ENCODE measurements at places on chromosomes 6 and 20. TPM values are rescaled to one million over a fixed set of nuclear protein-coding genes. Genes with fewer than 3 reads are reported as not detected.

GRCh38 chr6:114169763-114170162 lies 173.1 kb downstream of the HS3ST5 start:
- no peak for DNase-seq

- no peak for DNase-seq
These were observed 779 bp upstream of the KCNG1 start for GRCh38 chr20:51023617-51024155.

DNA sequence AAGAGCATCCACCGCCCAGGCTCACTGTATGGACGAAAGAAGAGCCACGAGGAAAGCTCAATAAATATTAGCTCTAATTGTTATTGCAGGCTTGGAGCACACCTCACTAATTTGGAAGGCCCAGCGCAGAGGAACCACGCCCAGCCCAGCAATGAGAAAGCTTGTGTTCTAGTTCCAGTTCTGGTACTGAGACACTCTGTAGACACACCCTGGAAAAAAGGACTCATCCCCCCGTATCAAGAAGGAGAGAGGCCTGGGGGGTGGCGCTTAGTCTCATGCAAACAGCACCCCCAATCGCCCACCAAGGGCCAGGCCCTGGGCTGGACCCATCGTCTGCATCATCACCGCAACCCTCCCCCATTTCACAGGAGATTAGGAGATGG lies 156.9 kb downstream of the BMP7 start:
- DNase-seq: no peak

Gene CRISP3
- total RNA-seq: not detected

DNA sequence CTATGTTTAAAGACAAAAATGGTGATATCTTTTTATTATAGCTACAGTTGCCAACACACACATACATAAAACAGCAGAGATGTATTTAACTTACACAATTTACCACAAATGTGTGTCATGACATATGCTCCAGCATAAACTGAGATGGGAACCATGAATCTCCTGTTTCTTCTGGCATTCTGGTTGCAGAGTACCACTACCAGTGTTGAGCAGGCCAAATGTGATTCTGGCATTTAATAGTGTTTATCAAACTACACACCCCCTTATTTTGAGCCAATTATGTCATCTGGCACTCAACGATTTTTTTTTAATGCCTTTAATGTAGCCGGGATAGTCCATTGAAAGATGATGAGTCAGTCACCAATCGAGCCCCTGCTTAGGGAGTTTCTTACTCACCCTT lies 59.0 kb upstream of the TPD52L1 start:
- DNase-seq: no peak

Gene KPNA5
- total RNA-seq: 5.8 TPM

GRCh38 chr20:56715309-56715708 lies 86.2 kb downstream of the TFAP2C start:
- no peak for DNase-seq

Gene ELOVL2
- 1.3 TPM for total RNA-seq

Gene TRIM40
- not detected for total RNA-seq

- DNase-seq: no peak
These were observed 51.3 kb upstream of the FOXC1 start for GRCh38 chr6:1558388-1558787.

- no peak for DNase-seq
These were observed 54.6 kb downstream of the PCSK2 start for GRCh38 chr20:17281478-17281877.

DNA sequence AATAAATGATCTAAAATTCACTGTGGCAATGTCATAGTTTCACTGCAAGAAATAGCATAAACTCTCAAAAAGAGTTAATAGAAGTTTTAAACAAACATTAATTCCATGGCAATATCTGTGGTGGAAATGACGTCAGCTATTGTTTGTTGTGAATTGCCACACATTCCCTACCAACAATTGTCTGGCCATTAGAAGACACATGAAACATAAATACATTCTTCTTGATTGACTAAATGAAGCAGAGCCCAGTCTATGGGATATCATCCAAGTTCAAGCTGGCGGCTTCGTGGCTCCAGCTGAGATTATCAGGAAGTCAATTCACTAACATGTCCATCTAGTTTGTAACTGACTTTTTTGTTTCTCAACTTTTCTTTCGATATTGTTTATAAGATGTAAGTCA lies 369.0 kb downstream of the ARHGAP18 start:
- no peak for DNase-seq

- DNase-seq: no peak
These were observed 30.0 kb downstream of the SLC22A3 start for GRCh38 chr6:160378218-160378617.

Gene HLA-DPB1
- total RNA-seq: 120 TPM

Gene FBXO9
- total RNA-seq: 42.6 TPM

DNA sequence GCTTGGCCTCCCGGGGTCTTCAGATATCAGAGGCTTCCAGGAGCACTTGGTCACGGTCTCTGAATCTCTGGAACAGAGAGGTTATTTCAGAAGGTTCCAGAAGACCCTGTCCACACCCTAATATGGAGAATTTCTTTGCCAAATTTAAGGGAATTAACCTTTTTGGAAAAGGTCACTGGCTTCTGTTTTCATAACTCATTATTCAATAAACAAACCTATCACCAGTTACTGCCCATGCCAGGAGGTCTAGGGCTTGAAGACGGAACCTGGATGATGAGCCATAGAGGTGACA lies 507 bp upstream of the CST4 start:
- DNase-seq: no peak

Gene TRPC4AP
- total RNA-seq: 80.2 TPM

Gene MAK
- 1.3 TPM for total RNA-seq

- DNase-seq: no peak
These were observed 12.6 kb upstream of the BTN1A1 start for GRCh38 chr6:26487466-26487865.

- DNase-seq: no peak
These were observed 25.9 kb upstream of the B3GAT2 start for GRCh38 chr6:70982747-70983146.

Gene ARFGEF3
- total RNA-seq: 6.0 TPM

DNA sequence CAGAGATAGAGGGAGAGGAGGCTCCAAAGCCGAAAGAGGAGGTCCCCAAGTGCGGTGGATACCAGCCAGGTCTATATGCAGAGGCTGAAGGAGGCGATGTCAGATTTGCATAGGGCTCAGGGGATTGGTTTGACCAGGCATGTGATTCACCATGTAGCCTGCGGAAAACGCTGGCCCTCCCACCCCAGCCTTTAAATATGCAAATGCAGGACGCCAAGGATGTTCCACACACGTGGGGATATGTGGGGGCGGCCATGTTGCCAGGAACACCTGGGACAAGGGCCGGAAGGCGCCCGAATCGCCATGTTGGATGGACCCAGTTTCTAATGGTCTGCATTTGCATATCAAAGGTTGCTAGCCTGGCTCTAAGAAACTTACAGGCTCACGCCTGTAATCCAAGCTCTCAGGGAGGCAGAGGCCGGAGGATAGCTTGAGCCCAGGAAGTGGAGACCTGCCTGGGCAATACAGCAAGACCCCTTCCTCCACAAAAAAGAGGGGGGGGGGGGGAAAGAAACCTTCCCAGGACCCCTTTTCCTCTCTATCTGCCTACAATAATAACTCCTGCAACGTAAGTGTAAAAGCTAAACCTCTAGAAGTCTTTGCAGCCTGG lies 110.5 kb downstream of the TULP4 start:
- DNase-seq: no peak

DNA sequence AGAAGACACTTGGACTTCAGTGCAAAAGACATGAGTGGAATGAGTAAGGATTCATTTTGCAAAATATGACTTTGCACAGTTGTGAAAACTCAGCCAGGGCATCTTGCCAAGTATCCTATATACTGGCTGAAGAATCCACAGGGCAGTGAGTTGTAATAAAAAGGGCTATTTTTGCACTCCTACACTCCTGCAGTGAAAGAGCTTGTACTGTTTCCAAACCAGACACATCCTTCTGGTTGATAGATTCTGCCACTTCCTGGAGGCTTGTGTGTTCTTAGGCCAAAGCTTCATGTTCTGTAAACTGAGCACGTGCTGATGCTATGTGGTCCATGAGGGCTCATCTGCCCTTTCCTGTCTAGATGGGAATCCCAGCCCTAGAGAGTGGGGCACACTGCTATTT lies 34.9 kb downstream of the GMPR start:
- no peak for DNase-seq

DNA sequence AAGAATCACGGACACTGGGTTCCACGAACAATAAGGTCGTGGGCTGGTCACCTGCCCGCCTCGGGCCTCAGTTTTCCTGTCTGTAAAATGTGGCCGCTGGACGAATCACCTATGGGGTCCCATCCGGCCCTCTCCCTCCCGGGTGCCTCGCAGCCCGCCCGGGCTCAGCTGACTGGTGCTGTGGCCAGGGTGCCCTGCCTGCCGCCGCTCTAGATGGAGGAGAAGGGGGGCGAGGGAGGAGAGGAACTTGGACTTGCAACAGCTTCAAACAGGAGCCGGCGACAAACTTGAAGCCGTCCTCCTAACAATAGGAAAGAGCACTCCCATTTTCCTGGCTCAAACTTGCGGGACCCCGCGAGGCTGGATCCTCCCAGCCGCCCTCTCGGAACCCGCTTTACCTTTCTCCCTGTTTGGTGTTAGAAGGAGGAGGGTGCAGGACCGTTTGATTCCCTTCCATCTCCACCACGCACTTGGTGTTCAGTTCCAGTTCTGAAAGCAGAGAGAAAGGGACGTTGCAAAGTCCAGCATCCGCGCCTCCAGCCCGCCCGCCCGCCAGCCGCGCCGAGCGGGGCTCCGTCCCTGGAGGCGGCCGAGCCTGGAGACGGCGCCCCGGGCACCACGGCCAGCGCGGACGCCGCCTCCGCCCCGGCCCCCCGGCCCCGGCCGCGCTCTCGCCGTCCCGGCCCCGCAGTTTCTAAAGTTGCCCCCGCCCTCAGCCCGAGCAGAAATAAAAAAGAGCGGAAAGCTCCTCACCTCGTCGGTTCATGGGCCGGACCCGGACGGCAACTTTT lies 584 bp downstream of the KIF13A start:
- DNase-seq: no peak

DNA sequence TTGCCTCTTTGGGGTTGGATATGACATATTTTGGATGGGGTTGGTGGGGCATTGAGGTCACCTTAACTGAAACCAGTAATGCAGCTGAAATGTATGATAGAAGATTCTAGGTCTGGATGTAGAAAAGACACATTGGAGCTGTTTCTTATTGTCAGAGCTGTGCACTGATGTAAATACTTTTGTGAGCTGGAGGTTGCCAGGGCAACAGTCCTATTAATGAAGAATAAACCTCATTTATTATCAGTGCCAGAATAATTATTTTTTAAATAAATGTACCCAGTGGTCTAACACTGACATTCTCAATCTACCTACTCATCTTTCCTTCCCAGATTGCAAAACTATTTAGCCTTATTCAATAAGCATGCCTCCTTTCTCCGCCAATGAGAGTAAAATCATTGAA lies 57.0 kb downstream of the CAP2 start:
- DNase-seq: no peak

GRCh38 chr6:168105813-168106632 lies 27.0 kb upstream of the FRMD1 start:
- no peak for DNase-seq

Gene MCCD1
- not detected for total RNA-seq

Gene MYMX
- total RNA-seq: 1.9 TPM

Gene GJA10
- total RNA-seq: not detected

DNA sequence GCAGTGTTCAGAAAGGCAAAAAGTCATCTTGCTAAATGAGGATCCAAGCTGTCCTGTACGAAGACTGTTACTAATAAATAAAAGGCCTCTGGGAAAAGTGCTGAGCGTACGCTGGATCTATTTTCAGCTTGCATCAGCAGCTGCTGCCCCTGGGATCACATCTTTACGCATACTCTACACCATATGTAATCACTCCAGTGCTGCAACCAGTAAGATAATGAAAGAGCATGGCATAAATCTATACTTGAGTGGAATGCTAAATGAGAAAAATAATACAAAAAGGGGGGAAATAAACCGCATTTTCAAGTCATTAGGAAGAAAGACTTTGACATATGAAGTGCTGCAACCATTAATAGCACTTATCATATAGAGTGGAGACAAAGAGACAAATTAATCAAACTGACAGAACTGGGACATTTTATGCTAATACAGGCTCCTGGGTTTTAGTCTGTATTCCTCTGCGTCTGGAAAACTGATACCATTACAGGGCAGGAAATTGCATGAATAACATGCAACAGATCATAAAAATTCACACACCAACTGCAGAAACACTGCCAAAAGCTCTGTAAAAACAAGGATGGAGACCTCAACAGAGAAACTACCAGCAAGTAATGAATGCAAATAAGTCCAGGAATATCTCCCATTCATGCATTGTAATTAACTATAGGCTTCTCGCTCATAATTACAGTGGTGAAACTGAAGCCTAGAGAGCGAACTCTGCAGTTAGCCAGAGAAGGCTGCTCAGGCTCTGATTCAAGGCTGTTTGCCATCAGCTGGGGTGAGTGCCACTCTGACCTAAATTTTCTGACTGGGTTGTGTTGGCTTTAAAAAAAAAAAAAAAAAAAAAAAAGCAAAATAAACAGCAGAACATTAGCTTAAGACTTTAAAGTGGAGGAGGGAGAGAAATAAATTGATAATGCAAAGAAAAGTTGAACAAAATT lies 83.8 kb downstream of the GJA10 start:
- DNase-seq: no peak

- DNase-seq: no peak
These were observed 42.5 kb downstream of the HLA-G start for GRCh38 chr6:29870104-29870503.

- no peak for DNase-seq
These were observed 7.1 kb downstream of the ZNF831 start for GRCh38 chr20:59170406-59171349.
